ENCODE measurements at places on chromosomes 4 and X. TPM values are rescaled to one million over a fixed set of nuclear protein-coding genes. Genes with fewer than 3 reads are reported as not detected.
A peak's percentile ranks its signal among the peaks of the same experiment; 100 is the strongest.

Gene AMMECR1
- 19.3 TPM for total RNA-seq

Gene SSX4
- not detected for total RNA-seq

Gene AKAP17A
- 53.0 TPM for total RNA-seq

Gene NXF2
- total RNA-seq: not detected

Gene GAGE12C
- not detected for total RNA-seq

Gene HMGN5
- total RNA-seq: 6.4 TPM

Gene SLC7A11
- 6.3 TPM for total RNA-seq

Gene ZFX
- 79.7 TPM for total RNA-seq

Gene TMPRSS11A
- total RNA-seq: 0.81 TPM

Gene PAGE4
- not detected for total RNA-seq

GRCh38 chrX:643241-643595 lies 12.6 kb downstream of the SHOX start:
- peak; percentile 51 for DNase-seq

DNA sequence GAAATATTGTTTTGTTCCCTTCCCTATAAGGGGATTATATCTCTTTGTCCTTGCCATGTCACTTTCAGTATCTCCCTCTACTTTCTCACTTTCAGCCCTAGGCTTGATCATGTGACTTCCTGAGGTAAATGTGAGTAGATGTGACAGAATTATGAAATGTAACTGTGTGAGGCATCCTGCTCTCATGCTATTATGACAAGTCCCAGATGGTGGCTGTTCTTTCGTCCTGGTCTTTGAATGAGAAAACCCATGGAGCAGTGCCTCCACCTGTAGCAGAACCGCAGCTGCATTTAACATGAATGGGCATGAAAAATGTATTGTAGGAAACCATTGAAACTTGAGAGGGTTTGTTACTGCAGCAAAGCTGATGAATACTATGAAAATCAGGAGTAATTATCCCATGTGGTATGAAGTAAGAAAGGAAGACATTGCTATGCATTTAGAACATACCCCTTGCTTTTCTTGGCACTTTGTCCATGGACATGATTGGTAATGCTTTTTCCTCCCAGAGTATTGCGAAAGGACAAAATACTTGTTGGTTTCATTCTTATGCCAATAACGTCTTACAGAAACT lies 202.2 kb upstream of the GPRIN3 start:
- DNase-seq: no peak

- DNase-seq: no peak
Observed at GRCh38 chr4:76639288-76639687, 204.3 kb downstream of the SHROOM3 start.

DNA sequence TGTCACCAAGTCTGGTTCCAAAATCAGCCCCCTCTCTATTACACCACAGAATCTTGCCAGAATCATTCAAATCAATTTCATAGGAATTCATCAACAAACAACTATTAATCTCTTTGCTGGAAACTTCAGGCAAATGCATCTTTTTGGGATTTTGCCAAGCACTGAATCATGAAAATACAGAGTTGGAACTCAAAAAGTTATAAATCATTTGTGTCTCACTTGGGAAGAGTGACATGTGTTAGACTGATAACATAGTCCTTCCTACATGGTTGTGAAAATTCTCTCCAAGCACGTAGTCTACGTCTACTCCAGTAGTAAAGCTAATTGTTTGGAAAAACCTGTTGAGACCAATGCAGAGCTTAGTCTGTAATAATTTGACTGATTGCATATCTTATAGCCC lies 19.0 kb downstream of the CXCL8 start:
- no peak for DNase-seq

DNA sequence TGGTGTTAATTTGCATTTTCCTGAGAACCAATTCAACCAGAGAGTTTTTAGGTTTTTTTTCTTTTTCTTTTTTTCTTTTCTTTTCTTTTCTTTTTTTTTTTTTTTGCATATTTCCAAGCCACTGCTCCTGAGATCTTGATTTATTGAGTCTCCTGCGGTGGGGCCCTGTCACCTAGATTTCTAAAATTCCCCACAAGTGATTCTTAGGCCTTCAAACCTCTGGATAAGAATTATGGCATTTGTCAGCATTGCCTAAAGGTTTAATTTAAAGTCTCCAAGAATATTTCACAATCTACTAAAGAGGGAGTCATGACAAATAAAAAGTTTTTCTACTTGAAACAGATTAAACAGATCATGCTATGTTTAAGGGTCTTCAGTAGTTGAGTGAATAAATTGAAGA lies 84.9 kb downstream of the GAB1 start:
- no peak for DNase-seq

DNA sequence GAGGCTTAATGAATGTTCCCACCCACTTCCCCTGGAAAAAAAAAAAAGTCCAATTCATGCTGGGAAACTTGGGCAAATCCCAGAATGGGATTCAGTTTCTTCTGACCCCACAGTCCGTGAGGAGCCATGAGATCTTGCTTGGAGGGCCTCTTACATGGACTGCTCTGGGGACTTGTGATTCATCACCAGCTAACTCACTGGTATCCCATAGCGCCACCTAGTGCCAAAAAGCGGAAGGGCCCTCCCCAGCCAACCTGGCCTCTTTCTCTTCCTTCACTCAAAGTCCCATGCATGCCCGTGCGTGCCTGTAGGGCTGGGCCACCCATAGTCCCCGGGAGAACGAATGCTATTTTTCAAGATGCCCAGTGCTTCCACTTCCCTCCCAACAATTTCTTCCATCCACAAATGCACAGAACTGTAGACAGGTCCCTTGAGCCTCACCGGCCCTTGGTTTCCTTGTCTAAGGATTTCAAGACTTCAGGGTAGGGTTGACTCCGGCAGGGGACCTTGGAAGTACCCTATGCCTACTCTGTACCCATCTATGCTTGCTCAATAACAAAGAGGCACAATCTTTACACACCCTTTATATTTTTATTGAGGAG lies 5.1 kb downstream of the RTL5 start:
- DNase-seq: peak; percentile 88

DNA sequence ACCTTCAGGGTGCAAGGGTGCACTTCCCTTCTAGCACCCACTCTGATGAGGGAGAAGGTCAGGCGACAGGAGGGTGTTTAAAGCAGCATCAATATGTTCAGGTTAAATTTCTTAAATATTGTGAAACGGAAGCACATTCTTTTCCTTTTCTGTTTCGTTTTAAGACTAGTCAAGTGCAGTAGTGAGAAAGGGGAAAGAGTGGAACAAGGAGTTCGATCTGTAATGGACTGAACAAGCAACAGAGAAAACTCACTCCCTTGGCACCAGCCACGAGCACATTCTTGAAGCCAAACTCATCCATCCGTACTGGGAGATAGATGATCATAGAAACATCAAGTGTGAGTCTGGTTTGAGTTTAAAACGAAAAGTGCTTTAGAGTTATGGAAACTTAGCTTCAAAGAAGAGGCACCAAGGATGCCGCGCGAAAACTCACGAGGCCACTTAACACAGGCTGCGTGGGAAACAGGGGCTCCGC lies 815 bp downstream of the FAM53A start:
- no peak for DNase-seq

- DNase-seq: no peak
Observed at GRCh38 chr4:98905839-98906238, 23.1 kb downstream of the EIF4E start.

GRCh38 chrX:100405424-100405823 lies 4.6 kb downstream of the PCDH19 start:
- no peak for DNase-seq

DNA sequence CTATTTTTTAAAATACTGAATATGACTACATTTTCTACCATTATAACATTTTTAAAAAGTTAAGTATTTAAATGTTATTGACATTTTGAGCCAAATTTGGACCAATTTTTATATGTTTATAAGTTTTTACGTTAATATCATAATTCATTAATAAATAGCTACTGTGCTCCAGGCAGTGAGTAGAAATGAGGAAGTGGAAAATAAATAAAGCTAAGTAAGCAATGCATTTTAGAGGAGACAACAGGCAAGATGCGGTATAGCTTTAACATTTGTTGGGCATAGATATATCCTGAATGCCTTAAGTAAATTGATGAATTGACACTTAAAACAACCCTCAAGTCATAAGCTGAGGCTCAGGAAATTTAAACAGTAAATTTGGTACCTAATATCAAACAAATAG lies 474.8 kb downstream of the PCDH10 start:
- DNase-seq: no peak

DNA sequence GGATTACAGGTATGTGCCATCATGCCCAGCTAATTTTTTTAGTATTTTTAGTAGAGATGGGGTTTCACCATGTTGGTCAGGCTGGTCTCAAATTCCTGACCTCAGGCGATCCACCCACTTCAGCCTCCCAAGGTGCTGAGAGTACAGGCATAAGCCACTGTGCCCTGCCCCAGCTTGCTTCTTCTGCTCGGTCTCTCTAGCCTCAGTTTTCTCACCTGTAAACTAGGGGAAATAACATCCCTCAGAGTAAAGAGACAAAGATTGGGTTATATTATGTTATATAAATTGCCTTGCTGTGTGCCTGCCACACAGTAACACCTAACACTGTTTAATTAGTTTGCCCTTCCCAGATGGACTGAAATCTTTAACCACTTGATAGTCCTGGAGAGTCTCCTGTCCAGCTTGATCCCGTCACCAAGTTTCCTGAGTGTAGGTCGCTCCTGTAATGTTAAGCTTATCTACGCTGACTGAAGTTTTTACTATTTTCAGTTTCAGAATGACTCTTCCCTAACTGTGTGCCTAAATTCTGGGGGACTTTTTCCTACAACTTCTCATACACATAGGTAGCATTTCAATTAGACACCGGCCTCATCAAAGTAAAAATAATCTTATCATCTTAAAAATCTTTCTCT lies 412.7 kb upstream of the TENM3 start:
- DNase-seq: no peak

DNA sequence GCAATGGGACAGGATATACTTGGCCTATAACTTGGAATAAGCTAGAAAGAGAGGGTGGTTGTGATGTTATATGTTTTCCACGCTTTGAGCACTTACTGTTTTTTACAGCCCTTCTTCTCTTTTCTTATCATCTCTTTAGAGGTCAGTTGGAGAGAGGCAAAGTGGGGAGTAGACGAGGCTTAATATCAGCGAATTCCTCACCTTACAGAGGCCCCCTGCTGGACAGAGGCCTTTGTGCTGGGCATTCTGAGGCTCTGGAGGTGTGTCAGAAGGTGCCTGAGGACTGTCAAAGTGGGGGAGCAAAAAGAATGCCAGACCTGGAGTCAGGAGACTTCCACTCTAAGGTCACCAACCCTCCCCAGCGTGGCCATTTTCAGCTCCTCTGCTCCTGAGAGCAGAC lies 42.5 kb downstream of the MAMLD1 start:
- DNase-seq: no peak

DNA sequence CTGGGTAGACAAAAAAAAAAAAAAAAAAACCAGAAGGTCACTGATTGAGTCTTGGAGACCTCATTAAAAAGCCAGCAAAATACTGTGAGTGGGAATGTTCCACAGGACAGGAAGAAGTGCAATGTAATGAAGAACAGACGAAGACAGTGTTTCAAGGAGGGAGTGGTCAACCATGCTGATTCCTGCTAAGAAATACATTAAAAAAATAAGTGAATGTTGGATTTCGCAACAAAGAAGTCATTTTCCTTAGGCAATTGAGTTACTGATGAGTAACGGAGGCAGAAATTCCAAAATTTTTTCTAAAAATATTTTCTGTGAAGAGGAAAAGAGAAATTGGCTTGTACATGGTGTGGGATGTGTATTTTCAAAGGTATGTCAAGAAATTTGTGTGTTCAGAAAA lies 94.3 kb upstream of the FAM47B start:
- DNase-seq: no peak

- DNase-seq: no peak
Observed at GRCh38 chrX:120087289-120088017, 10.0 kb upstream of the RHOXF2B start.

GRCh38 chr4:19304028-19304427 lies 947.7 kb upstream of the SLIT2 start:
- DNase-seq: no peak

DNA sequence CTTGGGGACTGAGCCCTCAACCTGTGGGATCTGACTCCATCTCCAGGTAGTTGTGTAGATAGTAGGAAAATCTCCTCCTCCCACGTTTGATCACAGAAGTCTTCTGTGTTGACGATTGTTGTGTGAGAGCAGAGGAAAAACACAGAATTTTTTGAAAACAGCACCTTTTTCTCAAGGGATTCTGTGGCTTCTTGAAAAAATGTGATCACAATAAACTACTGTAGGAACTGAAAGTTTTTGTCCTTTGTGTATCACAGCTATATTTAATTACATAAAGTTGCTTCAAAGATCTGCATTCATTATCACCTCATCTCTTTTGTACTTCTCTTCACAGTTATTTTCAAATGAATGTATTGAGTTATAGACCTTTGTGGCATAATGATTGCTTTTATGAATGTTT lies 85.1 kb downstream of the AFF1 start:
- no peak for DNase-seq

Data from type B pancreatic cell (in vitro differentiated cells).